Activated T-cell treated with anti-CD3 and anti-CD28 coated beads, Interleukin-2, amount 50 U/mL, for 24 hours (primary cell): ENCODE measurements at places on chromosomes 6 and 20.

DNA sequence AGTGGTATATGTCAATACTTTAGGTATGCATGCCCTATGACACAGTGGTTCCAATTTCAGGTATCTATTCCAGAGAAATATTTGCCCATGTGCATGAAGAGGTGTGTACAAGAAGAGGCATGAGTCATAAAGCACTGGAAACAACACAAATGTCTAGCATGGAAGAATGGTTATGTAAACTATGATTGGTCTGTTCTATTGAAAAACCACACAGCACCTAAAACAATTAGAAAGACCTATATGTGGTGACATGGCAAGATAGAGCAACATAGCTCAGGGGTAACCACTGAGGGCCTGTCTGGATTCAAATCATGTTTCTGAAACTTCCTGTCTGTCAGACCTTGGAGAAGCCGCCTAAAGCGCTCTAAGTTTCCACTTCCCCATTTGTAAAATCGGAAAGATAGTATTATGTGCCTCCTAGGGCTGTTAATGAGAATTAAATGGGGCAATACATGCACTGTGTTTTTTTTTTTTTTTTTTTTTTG is 76.0 kb upstream of the SHLD1 start:
- no peak for DNase-seq

DNA sequence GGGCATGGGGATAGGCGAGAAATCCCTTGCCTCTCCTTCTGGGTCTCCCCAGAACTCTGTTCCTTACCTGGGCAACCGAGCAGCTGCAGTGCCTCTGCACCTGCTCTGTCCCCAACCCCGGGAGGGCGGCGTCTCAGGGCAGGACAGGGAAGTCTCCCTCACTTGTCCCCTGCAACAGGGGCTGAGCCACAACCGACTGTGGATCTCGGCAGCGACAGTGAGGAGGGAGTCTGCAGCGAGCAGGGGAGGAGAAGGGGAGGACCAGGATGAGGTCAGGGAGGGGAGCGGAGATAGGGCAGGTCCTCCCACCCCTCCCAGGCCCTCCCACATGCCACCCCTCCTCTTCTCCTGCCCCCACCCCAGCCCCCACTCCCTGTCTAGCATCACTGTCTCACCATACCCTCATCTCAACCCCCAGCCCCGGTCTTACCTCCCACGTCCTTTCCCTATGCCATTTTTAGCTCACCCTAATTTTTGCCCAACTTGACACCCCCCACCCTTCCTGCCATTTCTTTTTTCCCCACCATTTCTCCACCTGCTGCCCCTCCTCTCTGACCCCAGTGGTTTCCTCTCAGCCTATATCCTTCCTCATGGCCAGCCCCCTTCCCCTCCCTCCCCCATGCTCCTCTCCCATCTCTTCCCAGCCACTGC is at the start of gene TNXB:
Gene TNXB (minus strand): TSS at position 225 of the 651 bp plus-strand sequence. CDS start 11,140 bp downstream, outside the sequence.
- no peak for DNase-seq

DNA sequence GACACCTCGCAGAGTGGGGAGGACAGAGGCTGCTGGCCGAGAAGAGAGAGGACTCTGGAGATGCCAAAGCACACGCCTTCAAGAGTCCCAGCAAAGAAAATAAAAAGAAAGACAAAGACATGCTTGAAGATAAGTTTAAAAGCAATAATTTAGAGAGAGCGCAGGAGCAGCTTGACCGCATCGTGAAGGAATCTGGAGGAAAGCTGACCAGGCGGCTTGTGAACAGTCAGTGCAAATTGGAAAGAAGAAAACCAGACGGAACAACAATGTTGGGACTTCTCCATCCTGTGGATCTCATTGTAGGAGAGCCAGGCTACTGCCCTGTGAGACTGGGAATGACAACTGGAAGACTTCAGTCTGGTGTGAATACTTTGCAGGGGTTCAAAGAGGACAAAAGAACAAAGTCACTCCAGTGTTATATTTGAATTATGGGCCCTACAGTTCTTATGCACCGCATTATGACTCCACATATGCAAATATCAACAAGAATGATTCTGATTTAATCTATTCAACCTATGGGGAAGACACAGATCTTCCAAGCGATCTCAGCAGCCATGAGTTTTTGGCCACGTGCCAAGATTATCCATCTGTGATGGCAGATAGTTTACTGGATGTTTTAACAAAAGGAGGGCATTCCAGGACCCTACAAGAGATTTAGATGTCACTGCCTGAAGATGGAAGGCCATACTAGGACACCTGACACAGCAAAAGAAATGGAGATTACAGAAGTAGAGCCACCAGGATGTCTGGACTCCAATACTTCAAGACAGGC is 52.2 kb downstream of the REV3L start:
- DNase-seq, result no peak

GRCh38 chr20:59117526-59117925 is 46.1 kb upstream of the ZNF831 start:
- no peak for DNase-seq

DNA sequence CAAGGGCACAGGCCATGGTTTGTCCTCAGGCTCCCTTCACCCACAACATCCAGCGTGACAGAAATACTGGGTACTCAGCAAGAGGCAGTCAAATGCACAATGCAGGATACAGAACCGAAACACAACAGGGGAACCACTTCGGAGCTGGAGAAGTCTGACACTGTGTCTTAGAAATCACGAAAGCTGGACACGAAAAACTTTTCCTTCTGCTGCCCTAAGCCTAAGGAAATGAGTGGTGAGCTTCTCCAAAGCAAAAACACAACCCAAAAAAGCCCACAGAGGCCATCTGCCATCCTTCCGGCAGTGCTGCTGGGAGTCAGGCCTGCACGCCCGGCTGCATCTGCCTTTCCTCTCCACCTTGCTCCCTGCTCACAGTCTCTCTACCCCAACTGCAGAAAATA is 106.3 kb downstream of the SLC23A2 start:
- DNase-seq, result no peak

GRCh38 chr6:52253494-52253893 is 9.2 kb upstream of the IL17F start:
- peak; percentile 48 for DNase-seq

DNA sequence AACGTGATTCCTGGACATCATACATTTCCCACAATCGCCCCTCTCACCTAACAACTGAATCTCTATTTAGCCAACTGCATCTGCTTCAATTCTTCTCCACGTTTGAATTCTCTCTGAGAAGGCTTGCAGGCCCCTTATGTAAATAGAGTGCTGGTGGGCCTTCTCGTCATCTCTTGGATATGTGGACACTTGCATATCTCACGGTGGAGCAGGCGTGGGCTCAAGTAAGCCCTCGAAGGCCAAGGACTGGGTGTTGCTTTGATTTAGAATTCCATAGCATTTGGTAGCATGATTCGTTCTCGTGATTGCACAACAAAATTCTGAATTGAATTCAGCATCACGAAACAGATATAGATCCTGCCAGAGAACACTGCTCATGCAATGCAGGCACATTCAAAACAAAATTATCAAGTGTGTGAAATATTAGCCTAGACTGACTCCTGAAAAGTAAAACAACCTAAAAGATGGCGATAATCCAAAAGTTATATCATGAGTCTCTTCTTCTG is 613.6 kb downstream of the TFAP2A start:
- no peak for DNase-seq

- no peak for DNase-seq
Observed at GRCh38 chr6:111864138-111865048, 8.9 kb downstream of the FYN start.

- no peak for DNase-seq
Observed at GRCh38 chr6:33766921-33767907, 20.5 kb upstream of the IP6K3 start.

- no peak for DNase-seq
Observed at GRCh38 chr6:154488802-154489437, 21.6 kb downstream of the CNKSR3 start.
